Activated CD8-positive, alpha-beta memory T cell treated with anti-CD3 and anti-CD28 coated beads, Interleukin-2, amount 10 ng/mL, durations not matched to agents 7 days and 5 days (primary cell): ENCODE measurements at places on chromosomes 12 and 14.

DNA sequence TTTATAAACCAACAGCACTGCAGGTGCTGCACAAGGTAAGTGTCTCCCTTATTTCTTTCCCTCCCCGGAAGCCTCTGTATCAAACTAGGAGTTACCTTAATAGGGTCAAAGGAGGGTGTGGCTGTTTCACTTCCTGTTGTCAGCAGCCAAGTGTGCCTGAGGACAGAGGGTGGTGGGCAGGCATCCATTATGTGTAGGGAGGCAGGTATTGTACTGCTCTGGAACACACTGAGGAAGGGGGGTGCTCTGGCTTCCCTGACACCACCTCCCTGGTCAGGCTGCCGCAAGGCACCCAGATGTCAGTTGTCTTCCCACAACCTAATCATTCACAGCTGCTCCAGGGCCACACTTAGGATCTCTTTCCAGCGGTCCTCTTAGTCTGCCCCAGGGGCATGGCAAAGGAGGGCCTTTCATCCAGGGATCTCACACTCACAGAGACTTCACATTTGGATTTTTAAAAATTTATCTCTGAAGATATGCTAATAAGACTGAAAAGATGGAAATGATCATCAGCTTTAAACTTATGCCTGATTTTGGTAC lies 132.0 kb upstream of the ARHGAP5 start:
- DNase-seq, result peak; percentile 48

GRCh38 chr12:18583655-18584054 lies 154.2 kb downstream of the PLCZ1 start:
- no peak for DNase-seq

DNA sequence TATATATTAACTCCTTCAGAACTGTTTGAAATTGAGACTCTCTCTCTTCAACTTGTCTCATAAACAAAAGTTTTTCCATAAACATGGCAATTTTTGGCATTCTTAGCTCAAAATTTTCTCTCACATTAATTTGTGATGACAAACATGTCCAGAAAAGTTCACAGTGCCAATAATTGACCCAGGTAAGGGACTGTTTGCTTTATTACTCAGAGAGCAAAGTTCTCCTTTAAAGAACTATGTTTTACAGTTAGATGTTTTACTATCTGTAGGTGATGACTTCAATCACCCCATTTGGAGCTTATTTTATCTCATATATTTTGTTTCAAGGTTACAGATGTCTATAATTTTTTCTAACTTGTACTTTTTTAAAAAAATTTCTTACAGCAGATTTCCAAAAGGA lies 855.6 kb downstream of the SLC16A7 start:
- no peak for DNase-seq

- DNase-seq, result peak; percentile 68
Observed at GRCh38 chr14:56339855-56340701, 221.9 kb downstream of the PELI2 start.

- DNase-seq, result no peak
Observed at GRCh38 chr14:62062645-62063044, 300.4 kb downstream of the SNAPC1 start.

DNA sequence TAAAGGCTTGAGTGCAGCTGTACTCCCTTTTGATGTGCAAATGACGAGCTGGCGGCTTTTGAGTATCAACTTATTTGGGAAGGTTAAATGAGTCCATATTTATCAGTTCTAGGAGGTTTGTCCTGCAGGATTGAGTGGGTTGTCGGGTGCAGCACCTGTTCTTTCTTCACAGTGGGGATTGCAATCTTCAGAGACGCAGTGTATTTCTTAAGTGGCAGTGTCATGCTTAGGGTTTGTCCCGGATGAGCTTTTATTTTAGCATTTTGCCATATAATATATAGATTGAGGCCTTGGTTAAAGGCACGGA lies 1.2 kb downstream of the FUT8 start:
- no peak for DNase-seq

DNA sequence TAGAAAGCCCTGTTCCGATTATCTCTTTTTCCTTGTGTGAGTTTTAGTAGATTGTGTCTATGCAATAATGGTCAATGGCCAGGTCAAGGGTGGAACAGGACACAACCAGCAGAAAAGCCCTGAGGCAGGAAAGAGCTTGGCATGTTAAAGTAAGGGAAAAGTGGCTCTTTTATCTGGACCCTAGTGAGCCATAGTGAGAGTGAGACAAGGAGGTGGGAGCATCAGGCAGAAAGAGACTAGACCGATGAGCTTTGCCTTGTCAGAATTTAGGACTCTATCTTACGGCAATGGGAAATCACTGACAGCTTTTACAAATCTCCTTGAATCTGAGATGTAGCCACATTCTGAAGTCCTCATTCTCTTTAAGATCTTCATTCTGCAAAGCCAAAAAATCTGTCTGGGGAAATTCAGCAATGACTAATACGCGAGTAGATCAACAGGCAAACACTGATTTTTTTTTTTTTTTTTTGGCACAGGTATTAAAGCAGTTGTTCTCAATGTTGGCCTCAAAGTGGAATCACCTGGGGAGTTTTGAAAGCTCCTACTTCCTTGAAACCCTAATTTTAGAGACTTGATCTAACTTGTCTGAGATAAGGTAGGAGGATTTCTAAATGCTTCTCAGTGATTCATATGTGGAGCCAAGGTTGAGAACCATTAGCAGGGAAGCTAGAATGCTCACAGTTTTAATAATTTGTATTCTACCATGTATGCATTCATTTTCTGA lies 33.9 kb downstream of the TMEM19 start:
- no peak for DNase-seq

GRCh38 chr12:42056130-42056529 lies 88.5 kb downstream of the GXYLT1 start:
- no peak for DNase-seq

GRCh38 chr12:54984658-54985376 lies at the start of gene TESPA1:
TSS of gene TESPA1 (minus strand) at chr12:54984762. CDS start at chr12:54974562, 10,200 bp downstream.
- peak; percentile 94 for DNase-seq

DNA sequence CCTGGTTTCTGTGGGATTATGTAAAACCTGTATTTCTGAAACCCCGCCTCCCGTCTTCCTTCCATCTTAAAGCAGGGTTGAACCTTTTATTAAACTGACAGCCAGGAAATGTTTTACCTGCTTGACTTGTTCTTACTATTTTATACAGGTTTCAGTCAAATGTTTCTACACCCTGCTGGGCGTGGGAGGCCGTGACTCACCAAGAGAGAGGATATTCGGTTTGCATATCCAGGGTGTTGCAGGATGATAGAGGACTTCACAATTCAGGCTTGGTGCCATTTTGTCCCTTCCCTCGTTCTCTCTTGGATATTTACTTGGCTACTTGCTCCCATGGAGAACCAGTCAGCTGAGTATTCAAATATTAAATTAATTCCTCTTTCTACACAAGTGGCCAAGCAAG lies 69.7 kb downstream of the ARF6 start:
- DNase-seq, result no peak

GRCh38 chr12:94074980-94075629 lies 73.3 kb upstream of the PLXNC1 start:
- DNase-seq, result no peak

DNA sequence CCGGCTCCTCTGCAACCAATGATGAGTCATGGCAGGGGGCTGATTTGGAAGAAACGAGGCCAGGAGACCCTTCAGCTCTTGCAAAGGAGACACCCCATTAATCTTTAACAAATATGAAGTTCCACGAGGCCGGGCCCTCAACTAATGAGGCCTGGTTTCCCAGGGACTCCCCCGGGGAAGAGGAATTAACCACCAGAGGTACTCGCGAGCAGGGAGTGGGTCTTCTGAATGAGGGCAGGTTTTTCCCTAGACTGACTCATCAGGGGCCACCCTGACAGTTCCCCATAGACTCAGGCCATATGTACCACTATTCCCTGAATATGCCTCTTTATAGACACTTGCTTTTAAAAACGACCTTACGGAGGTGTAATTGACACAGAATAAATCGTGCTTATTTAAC lies 150.7 kb upstream of the LHX5 start:
- DNase-seq, result no peak

DNA sequence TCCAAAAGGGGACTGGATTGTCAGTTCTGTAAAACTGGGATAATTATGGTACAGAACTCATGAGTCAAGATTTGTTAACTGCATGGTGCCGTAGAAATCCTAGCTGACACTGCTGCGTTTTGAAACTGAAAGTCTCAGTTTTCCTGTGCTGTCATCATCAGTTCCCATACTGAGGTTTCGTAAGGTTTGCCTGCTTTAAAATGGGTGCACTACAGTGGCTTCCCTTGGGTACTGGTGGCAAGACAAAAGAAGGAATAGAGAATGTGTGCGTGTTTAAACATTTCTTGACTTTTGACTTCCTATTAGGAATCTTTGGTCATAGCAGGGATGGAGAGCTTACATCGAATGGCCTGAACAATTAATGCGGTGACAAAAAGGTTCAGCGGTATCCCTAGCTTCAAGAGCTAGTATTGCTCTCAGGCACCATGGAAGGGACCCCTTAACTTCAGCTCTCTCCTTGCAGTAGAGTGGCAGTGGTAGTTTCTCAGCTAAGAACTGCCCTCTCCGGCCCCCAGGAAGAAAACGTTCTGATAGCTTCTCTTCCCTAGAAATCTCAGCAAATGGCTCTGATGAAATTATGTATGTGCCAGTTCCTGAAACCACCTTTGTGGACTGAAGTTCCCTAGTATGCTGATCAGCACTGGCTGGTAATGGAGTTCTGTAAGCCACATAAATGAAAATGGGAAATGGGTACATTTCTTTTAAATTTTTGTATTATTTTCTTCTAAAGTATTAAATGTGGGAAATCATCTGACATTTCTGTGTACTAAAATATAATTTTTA lies 28.9 kb downstream of the ANO6 start:
- no peak for DNase-seq

- no peak for DNase-seq
Observed at GRCh38 chr12:78981-79380, 12.4 kb downstream of the IQSEC3 start.

GRCh38 chr12:101604132-101604531 lies 9.4 kb downstream of the MYBPC1 start:
- DNase-seq, result no peak

- no peak for DNase-seq
Observed at GRCh38 chr12:108000111-108000510, 129.0 kb upstream of the WSCD2 start.

DNA sequence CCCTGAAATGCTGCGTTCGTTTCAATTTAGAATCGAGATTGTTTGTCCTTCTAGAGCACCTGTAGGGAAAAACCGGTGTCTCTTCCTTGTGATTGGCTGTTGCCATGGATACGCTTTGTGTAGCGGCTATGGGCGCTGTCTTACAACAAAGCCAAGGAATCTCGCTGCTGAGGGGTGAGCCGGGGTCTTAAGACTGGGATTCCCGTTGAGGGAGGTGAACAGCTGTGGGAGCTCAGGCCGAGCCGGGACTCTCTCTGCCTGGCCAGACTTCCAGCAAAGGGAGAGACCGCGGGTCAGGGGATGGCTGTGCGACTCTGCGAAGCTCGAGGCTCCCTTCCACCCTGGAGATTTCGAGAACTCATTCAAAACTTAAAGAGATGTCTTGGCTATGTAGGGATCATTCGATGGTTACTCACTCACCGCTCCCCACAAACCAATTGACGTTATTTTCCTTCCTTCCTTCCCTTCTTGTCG lies at the start of the genes LRRIQ1 and TSPAN19:
Gene LRRIQ1 (plus strand): TSS at position 118 of the 474 bp plus-strand sequence. CDS start 1,826 bp downstream, outside the sequence.
Gene TSPAN19 (minus strand): TSS at position 44 of the 474 bp plus-strand sequence. CDS start 6,331 bp downstream, outside the sequence.
- peak; percentile 43 for DNase-seq

DNA sequence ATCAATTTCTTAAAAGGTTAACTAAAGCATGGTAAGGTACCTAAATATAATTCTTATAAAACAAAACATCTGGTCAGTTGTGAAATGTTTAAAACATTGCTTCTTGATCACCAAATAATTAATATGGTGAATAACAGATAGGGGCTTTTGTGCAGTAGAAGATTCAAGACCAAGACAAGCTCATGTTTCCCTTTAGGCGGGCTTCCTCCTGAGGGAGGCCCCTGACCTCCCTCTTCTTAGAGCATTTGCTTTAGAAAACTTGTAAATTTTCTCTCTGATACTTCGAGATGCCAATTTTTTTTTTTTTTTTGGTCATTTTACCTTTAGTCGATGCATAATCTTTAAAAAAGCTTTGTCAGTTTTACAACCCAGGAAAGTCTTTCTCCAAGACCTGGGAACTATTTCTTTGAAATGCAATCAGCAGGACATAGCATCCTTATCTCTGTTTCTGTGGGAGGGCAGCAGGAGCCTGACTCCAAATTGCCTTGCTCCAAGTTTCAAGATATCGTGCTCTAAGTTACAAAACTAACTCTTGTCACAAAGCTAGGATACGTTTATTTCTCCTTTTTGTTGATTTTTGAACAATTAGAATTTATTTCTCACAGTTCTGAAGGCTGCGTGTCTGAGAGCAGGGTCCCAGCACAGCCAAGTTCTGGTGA lies 66.6 kb upstream of the BICD1 start:
- no peak for DNase-seq

- no peak for DNase-seq
Observed at GRCh38 chr12:101727098-101727497, 12.2 kb downstream of the SYCP3 start.

GRCh38 chr12:674272-674781 lies 11.1 kb upstream of the NINJ2 start:
- peak; percentile 90 for DNase-seq

GRCh38 chr14:105294142-105294597 lies 6.6 kb downstream of the BRF1 start:
- peak; percentile 80 for DNase-seq

GRCh38 chr12:49949866-49950265 lies 671 bp upstream of the AQP2 start:
- DNase-seq, result no peak

- DNase-seq, result no peak
Observed at GRCh38 chr12:42568952-42569915, 20.3 kb downstream of the PRICKLE1 start.

DNA sequence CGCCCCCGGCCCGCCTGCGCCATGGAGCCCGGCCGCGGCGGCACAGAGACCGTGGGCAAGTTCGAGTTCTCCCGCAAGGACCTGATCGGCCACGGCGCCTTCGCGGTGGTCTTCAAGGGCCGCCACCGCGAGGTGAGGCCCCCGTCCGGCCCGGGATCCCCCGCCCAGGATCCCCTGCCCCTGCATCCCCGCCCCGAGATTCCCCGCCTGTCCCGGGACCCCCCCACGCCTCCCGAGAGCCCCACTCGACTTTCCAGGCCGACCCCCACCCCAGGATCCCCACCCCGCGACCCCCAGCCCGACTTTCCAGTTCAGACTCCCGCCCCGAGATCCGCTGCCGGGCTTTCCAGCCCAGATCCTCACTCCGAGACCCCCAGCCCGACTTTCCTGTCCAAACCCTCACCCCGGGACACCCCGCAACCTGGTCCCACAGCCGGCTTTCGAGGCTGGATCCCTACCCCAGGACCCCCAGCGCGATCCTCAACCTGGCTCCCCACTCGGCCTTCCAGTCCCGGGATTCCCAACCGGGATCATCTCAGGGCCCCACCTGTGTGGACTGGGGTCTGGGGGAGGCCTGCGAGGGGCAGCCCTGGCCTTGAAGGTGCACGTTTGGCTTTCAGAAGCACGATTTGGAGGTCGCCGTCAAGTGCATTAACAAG lies 688 bp downstream of the ULK1 start:
- no peak for DNase-seq

GRCh38 chr12:128754275-128754674 lies 69.5 kb downstream of the SLC15A4 start:
- no peak for DNase-seq

DNA sequence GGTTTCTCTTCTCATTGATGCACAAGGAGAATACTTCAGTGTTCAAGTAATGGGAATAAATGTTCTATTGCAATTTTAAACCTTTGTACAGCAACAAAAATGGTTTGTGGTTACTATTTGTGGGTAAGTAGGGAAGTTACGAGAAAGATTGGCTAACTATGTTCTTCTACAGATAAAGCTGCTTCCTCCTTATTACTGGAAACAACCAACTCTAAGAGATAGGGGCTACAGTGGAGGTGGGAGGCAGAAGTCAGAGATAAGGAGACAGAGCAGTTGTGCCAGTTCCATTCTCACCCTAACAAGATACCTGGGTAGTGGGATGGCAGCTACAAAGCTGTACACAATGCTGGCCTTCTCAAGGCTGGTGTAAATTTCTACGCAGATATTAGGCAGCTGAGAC lies 16.2 kb downstream of the NOXRED1 start:
- no peak for DNase-seq
